ENCODE measurements at places on chromosomes 5 and 9.

GRCh38 chr9:6382681-6383080, 30.3 kb upstream of the UHRF2 start:
- DNase-seq, result no peak

GRCh38 chr5:10145923-10146401, 103.7 kb downstream of the ATPSCKMT start:
- no peak for DNase-seq

DNA sequence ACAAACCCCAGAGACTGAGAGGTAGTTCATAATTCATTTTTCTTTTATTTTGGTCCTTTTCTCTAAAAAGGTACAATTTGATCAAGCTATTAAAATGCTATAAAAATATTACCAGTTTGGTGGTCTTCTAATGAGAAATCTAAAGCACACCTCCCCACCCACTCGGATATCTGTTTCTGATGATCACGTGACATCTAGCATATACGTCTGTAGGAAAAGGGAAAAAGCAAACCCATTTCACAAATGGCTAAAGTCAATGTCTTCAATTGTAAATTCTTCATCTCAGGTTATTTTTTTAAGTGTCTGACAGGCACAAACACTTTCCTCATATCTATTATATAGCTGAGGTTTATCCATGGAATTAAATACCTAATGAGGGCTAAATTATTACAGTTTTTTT, 18.9 kb downstream of the ZNF354A start:
- no peak for DNase-seq

DNA sequence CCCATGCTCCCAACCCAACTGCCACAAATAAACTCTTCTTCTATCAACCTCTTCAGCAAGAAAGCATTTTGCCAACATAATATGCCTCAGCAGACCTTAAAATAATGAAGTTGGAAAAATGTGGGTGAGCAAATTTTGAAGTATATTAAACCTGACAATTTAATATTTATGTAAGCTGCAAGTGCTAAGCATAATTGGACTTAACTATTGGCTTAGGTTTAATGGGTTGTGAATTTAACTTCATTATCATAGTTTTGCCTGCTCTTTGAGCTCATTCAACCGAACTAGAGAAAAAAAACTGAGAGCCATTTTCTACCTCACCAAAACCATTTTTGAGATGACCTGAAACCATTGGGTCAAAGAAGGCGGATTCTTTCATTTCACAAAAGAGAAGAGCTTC, 805.5 kb upstream of the DMAC1 start:
- DNase-seq, result no peak

DNA sequence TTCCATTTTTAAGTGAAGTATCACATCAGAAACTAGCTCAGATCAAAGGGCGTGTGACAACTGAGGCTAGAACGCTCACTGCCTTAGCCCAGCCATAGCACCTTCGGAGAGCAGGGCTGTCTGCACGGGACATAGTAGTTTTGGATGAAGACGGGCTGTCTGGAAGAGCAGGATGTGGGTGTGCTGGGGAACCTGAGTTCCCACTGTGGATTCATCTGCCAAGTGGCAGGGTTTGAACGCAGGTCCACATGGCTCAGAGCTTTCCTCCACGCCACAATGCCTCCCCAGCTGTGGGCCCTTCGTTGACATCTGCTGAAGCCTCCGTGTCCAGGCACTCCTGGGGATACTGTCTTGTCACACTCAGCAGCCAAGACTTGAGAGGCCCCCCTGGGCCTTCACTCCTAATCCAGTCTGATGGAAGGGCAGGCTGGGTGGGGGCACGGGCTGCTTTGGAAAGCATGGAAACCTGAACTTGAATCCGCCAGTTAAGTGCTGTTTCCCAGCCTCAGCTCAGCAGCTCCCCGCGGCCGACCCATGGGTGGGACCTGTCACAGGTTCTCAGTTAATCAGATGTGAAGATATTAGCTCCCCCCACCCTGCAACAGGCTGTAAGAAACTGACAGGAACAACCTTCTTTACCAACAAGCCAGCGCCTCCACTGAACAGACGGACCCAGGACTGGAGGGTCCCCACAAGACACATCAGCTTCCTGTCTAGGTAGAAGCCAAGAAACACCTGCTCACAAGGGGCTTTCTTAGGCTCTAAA, 228.1 kb downstream of the FANCC start:
- no peak for DNase-seq

- no peak for DNase-seq
Measured at GRCh38 chr5:67259548-67260215, 63.1 kb upstream of the CD180 start.

DNA sequence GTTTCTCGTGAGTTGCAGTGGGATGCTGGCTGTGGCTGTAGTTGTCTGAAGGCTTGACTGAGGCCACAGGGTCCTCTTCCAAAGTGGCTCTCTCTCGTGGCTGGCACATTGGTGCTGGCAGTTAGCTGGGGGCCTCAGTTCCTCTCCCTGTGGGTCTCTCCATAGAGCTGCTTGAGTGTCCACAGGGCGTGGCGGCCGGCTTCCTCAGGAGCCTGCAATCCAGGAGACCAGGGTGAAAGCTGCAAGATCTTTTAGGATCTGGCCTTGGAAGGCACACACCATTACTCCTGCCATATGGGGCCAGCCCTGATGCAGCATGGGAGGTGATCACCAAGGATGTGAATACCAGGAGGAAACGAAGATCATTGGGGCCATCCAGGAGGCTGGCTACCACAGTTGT, 41.1 kb downstream of the ANKRD33B start:
- no peak for DNase-seq

GRCh38 chr9:79573412-79573923, 1.7 kb downstream of the TLE4 start:
- DNase-seq, result no peak

- no peak for DNase-seq
Measured at GRCh38 chr5:98570661-98571191, 202.7 kb upstream of the RGMB start.

- DNase-seq, result no peak
Measured at GRCh38 chr9:130018265-130018664, 24.7 kb downstream of the FNBP1 start.

- DNase-seq, result no peak
Measured at GRCh38 chr9:112308588-112308987, 24.8 kb downstream of the PTBP3 start.

GRCh38 chr5:173664154-173664526, 47.7 kb upstream of the BOD1 start:
- no peak for DNase-seq

DNA sequence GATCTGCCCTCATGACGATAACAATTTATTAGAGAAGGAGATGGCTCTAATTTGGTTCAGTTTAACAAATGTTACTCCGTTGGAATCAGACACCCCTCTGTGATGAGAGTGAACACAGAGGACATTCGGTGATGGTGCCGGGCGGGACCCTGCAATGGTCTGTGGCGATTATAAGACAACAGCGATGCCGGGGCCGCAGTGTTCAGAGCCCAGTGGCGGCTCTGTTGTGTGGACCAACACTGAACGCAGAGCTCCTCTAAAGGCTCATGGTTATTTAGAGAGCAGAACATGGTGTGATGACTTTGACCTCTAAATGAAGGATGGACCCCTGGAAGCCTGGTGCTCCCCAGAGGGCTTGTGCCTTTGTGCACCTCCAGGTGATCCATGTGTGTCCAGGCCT, 21.2 kb downstream of the UBE2QL1 start:
- DNase-seq, result no peak

DNA sequence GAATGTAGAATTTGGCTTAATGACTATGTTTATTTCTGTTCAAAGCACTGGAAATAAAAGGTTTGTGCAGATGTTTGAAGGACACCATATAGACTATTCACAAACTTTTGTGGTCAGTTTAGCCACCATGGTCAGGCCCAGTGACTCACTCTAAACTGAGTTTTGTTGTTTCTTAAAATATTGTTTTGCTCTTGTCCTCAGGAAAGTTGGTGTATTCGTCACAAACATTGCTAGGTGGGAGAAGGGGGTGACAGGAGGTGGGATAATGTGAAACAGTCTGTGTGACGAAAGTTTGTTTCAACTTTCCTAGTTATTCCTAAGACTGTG, 35.0 kb upstream of the LIFR start:
- DNase-seq, result no peak

All from activated CD4-positive, alpha-beta T cell treated with anti-CD3 and anti-CD28 coated beads, Interleukin-2, amount 10 ng/mL, durations not matched to agents 24 days and 14 days (primary cell).